ENCODE measurements at places on chromosomes 3 and 15.

DNA sequence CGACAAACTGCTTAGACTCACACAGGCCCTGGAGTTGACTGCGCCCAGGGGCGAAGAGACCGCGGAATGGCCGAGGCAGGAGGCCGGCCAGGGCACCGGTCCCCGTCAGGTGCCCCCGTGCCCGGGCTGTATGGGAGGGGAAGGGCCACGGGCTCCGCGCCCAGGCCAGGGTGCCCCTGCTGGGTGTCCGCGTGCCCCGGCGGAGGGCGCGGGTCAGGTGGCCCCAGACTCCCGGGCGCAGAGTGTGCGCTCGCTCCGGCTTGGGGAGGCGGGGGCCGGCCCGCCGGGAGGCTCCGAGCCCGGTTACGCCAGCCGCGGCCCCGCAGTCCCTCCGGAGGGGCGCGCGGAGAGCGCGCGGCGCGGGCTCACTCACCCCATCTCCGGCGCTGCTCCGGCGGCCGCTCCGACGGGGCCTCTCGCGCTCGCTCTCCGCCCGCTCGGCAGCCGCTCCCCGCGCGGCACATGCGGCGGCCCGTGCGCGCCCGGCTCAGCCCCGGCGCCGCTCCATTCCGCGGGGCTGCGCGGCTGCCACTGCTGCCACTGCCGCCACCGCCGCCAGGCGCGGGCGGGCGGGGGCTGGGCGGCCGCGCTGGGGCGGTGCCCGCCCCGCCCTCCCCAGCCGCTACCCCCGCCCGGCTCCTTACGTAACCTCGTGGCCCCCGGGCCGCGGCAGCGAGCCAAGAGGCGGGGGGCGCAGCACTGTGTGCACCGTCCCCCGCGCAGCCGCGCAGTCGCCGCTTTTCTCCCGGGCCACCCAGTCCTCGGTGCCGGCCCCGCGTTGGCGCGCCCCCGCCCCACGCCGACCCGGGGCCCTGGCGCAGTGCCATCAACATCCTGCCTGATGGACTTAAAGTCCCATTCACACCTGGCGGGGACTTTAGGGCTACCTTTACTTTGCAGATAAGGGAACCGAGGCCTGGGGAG is at the start of gene HOMER2:
HOMER2 (minus strand) TSS at position 563 of the 924 bp plus-strand sequence; CDS start at position 378, 185 bp downstream.
- DNase-seq, result peak; percentile 40

DNA sequence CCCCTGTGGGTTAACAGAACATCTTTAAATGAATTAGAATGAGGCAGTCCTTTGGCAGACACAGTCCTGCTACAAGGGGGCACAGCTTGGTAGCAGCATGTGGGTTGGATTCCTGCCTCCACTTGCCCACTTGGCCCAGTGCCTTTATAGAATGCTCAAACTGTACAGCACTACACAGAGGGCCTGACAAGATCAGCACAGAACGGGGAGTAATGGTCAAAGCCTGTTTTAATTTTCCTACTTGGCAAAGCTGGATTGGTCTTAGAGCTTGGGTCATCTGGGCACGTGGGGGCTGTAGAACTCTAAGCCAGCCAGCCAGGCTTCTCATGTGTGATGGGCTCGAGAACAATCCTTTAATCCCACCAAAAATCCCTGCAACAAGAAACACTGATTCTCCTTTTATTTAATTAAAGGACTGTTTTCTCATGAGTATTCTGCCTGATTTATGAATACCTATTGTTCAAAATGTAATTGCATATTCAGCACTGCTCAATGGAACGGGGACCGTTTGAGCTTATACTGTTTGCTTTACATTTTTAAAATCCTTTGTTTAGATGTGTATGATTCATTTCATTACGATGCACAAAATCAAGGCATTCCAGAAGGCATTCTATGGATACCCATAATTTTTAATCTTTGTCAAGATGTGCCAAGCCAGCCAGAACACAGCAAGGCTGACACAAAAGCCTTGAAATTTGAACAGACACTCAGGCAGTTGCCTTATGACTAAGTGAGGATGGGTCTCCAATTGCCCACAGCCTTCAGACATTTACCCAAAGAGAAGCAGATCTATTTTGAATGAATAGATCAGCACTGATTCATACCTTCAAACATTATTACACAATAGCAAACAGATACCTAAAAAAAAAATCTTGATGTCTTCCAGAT is 249.3 kb upstream of the TGFBR2 start:
- DNase-seq, result no peak

- DNase-seq, result no peak
Measured at GRCh38 chr3:58062472-58062871, 54.2 kb downstream of the FLNB start.

- DNase-seq, result no peak
Measured at GRCh38 chr15:77466521-77466920, 45.8 kb downstream of the HMG20A start.

GRCh38 chr3:163556813-163557523 is 1521.3 kb downstream of the SI start:
- DNase-seq, result no peak

DNA sequence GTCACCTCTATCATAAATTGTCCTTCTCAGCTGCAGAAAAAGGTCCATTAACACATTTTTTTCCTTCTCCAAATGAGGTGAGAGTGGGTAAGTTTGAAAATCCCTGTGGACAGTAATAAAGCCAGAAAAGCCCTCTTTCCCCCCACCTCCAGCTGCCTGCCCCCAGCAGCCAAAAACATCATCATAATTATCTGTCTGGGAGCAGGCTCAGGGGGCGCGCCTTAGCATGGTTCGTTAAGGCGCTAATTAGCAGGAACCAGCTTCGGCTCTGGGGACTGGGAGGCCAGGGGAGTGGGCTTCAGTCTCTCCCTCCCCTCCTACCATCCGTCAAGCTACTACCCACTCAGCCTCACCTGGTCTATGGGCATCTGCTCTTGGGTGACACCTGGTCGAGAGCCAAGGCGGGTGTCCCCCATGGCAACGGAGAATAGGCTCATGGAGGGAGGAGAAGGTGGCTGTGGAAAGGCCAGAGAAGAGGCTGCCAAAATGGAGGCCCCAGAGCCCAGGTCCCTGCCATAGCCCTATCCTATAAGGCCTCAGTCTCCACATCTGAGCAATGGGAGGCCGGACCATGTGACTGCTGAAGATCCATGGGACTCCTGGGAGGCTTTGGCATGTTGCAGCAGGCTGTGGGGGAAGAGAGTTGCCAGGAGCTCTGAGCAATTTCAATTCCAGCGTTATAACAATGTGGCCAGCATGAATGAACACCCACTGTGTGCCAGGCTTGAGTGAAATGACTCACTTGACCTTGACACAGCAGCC is 140.1 kb upstream of the LINGO1 start:
- no peak for DNase-seq

Data from neuronal stem cell (in vitro differentiated cells).